Activated CD4-positive, alpha-beta memory T cell treated with anti-CD3 and anti-CD28 coated beads for 36 hours (primary cell): ENCODE measurements at places on chromosomes 4 and X.
A peak's percentile ranks its signal among the peaks of the same experiment; 100 is the strongest.

DNA sequence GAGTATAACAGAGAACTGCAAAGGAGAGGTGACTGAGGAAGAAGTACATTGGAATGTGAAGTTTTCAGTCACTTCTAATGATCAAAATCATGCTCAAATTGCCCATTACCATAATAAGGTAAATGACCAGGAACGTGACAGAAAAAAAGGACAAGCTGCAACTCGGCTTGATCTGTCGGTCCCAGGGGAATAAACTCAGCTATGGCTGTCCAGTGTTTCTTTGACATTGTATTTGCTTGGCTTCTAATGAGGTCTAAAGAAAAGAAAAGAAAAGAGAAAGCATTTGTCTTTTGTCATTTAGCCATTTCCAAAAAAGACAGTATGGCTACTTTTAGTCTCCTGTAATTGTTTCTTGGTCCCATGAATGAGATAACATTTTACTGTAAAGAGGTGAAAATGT is 25.2 kb downstream of the PHOX2B start:
- no peak for DNase-seq

DNA sequence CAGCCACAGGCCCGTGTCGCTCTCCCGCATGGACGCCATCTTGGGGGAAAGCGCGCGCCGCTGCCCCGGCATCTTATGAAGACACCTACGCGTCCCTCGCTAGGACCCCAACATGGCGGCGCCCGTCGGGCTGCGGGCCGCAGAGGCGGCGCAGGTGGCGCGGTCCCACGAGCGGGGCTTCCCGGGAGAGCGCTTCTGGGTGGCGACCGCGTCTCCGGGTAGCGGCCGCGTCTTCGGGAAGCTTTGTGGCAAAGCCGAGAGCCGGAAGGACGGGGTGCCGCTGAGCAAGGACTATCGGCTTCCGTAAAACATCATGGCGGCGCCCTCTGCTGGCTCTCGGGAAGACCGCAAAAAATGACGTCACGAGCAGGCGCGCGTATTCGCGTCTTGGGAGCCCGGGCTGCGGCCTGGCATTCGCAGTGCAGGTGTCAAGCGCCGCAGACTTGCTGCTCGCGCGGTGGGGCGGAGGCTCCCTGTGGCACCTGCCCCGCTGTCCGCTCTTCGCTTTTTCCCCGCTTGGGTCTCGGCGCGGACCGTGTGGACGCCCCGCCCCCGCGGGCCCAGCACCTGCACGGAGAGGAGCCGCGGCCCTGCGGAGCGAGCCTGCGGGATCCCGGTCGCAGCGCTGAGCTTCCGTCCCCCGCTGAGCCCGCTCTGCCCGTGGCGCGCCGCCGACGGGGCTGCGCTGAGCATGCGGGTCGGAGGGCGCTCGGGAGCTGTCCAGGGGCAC is at the start of gene NELFA:
NELFA (minus strand) TSS at position 54 of the 730 bp plus-strand sequence; CDS start at position 39, 15 bp downstream.
- DNase-seq: peak; percentile 96

GRCh38 chr4:184370711-184371389 is 103.5 kb downstream of the IRF2 start:
- DNase-seq: no peak

DNA sequence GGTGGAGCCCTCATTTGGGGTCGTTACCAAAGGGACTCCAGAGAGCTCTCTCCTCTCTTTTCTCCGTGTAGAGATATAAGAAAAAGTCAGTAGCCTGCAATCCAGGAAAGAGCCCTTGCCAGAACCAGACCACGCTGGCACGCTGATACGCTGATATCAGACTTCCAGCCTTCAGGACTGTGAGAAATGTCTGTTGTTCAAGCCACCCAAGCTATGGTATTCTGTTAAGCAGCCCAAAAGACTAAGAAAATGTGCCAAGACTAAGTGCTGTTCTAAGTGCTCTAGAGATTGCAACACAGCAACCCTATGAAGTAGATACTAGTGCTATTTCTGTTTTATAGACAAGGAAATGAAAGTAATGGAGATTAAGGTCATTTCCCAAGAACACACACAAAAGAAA is 205.7 kb downstream of the CAMK2D start:
- DNase-seq: no peak

DNA sequence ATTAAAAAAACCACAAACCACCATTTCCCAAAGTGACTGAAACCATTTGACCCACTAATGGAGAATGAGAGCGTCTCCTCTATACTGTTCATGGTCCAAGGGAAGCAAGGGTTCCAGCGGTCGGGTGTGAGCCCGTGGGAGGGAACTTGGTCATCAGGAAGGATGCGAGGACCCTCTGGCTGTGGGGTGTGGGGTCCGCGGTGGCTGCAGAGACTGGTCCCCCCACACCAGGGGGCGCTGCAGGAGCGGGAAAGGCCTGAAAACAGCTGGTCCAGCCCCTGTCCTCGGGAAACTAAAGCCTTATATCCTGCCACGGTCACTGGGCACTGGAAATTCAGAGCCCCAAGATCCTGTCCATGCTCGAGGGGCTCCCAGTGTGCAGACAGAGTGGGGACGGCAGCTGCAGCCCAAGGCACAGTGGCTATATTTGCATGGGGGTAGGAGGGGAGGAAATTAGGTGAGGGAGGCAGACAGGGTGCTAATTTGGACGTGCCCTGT is 4.3 kb downstream of the BLOC1S4 start:
- peak; percentile 86 for DNase-seq

GRCh38 chr4:182904211-182904761 is 12.9 kb downstream of the DCTD start:
- DNase-seq: no peak

DNA sequence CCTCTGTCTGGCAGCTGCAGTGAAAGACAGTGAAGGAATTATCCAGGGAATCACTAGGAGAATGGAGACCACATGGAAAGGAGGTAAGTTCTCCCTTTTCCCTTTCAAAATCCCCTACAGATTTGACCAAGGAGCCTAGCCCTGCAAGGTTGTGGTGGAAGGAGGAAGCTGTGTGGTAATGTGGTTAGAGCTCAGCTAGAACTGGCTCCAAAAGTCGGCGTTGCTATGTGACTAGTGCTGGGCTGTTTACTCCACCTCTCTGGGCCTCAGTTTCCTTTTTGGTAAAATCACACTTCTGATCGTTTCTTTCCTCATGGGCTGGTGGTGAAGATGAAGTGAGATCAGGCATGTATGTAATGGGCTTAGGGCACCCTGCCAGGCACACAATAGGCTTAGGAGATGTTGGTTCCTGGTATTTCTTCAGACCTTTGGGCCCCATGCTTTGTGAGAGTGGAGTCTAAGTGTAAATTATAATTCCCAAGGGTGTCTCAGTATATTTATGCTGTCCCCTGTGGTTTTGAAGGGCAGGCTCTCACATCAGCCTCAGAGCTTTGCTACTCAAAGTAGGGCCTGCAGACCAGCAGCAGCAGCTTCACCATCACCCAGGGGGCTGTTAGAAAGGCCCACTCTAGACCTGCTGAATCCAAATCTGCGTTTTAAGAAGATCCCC is 183.7 kb upstream of the BCOR start:
- peak; percentile 36 for DNase-seq

- DNase-seq: no peak
Observed at GRCh38 chrX:112270991-112271390, 188.4 kb upstream of the TRPC5 start.

DNA sequence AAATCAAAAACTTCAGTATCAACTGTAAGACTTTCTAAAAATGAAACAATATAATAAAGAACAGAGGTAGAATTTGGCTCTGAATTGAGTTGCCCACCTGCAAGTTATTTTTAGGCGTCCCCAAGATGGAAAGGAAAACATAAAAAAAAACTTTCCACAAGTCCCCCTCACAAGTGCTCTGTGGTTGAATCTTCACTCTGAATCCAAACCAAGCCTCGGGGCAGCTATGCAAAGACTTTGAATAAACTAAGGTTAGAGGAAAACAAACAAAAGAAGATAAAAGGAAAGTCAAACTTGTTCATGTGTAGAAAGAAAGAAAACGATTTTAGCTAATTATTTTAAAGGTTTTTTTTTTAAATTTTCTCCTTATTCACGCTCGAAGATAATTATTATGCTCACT is 372.4 kb upstream of the SLIT2 start:
- DNase-seq: no peak

GRCh38 chr4:123216946-123217345 is 179.6 kb upstream of the SPRY1 start:
- DNase-seq: no peak

GRCh38 chrX:45372151-45372550 is 171.5 kb upstream of the DIPK2B start:
- no peak for DNase-seq

DNA sequence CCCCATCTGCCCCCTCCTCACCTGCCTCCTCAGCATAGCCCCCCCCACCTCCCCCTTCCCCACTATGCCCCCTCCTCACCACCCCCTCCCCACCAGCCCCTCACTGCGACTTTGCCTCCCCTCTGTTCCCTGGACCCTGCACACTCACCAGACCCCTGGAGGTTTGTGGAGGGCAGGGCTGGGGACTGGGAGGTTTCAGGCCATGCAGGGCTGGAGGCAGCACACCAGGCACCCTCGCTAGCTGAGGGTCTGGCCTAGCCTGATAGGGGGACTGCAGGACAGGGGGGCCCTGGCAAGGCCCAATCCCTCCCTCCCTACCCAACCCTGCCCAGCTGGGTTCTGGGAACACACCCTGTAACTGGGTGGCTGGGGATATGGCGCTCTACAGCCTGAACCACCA is 28.0 kb downstream of the TACC3 start:
- DNase-seq: no peak

DNA sequence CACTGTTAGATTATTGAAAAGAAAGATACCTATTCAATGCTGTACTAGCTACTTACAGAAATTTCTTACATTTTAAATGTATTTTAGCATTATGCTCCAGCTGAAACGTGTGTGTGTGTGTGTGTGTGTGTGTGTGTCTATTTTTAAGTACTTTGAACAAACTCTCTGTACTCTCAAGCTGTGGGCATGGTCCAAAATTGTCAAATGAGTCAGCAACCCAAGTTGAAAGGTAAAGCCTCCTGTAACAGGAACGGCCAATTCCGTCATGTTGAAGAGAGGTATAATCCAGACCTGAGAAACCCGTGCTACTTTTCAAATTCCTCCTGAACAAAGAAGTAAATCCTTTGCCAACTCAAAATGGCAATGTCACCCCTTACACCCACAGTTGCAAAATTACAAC is 20.5 kb downstream of the MAOB start:
- no peak for DNase-seq

GRCh38 chr4:6641971-6642320 is 1.5 kb downstream of the MRFAP1 start:
- DNase-seq: no peak

DNA sequence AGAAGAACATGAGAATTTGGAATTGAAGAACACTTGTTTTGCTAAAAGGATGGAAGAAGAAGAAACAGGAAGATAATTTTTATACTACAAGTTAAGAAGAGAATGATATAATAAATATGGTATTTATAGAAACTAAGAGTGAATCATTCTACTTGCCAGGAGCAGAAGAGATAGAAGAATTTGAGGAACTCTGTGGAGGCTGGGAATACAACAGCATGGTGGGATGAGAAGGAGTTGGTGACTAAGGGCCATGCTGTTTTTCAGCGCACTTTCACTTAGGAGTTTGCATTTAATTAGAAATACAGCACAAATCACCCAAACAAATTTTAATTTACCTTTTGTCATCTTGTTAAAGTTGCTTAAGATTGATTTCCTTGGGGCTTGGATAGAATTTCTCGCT is 20.5 kb downstream of the HADH start:
- no peak for DNase-seq
